ENCODE measurements at places on chromosomes 5 and 9. TPM values are rescaled to one million over a fixed set of nuclear protein-coding genes. Genes with fewer than 3 reads are reported as not detected.

Gene C9orf50
- not detected for total RNA-seq

Gene CCNB1
- total RNA-seq = 117 TPM

Gene PCDHAC2
- total RNA-seq = not detected

Gene MARVELD2
- total RNA-seq = 0.74 TPM

Gene C9
- total RNA-seq = not detected

Gene FUT7
- total RNA-seq = 1.6 TPM

Gene ZNF782
- 4.5 TPM for total RNA-seq

Gene PLPP1
- 23.3 TPM for total RNA-seq

Gene MARCHF3
- 9.3 TPM for total RNA-seq

Gene LRRC26
- not detected for total RNA-seq

Gene TAF1L
- 0.05 TPM for total RNA-seq

Gene CCL21
- total RNA-seq = not detected

Gene SLC34A1
- total RNA-seq = 0.21 TPM

Gene PRUNE2
- 0.69 TPM for total RNA-seq

Gene SCGB3A2
- not detected for total RNA-seq

Gene SLC2A8
- 11.4 TPM for total RNA-seq

Gene LCP2
- total RNA-seq = 190 TPM

Gene TPRN
- 13.3 TPM for total RNA-seq

Gene GPR151
- not detected for total RNA-seq

Gene NUTM2G
- total RNA-seq = not detected

Gene GABRA1
- total RNA-seq = not detected

Gene GEMIN5
- total RNA-seq = 15.8 TPM

Gene RASGRF2
- total RNA-seq = 20.5 TPM

Gene PCDHGB1
- total RNA-seq = 0.19 TPM

Gene CERT1
- total RNA-seq = 34.9 TPM

Gene GDA
- not detected for total RNA-seq

Gene GRHPR
- 94.2 TPM for total RNA-seq

Gene POLE3
- 54.6 TPM for total RNA-seq

Gene CER1
- not detected for total RNA-seq

Gene SLC46A2
- not detected for total RNA-seq
